ENCODE measurements at places on chromosomes 11 and 22.
A peak's percentile ranks its signal among the peaks of the same experiment; 100 is the strongest.

DNA sequence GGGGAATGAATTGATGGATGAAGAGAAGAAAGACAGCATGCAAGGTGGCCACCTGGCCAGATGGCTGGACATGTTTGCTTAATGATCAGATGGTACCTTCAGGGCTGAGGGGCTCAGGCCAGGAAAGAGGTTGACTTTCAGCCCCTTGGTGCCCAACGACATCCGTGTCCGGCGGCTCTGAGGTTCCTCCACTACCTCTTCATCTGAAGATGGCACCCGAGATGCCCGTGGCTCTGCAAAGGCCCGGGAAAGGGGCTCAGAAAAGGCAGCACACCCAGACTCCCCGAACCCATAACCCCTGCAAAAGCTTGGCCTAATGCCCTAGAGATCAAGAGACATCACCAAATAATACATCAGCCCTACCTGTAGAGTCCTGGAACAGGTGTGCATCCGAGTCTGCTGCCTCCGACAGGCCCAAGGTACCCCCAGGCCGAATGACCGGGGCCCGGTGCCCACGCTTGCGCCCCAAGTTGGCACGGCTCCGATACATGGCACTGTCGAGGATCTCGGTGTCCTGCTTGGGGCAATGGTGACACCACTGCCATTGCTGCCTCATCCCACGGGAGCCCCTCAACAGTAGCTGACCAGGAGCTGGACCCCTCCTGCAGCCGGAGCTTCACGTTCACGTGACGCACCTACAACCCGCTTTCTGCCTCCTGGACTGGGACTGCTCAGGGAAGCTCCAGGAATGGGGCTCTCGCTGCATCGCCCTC, 22.9 kb downstream of the TNKS1BP1 start:
- DNase-seq = no peak

- DNase-seq = no peak
These were observed 66.8 kb downstream of the TCF20 start for GRCh38 chr22:42203609-42204008.

- peak; percentile 9 for DNase-seq
These were observed 93.7 kb upstream of the SPON1 start for GRCh38 chr11:13868710-13869397.

- no peak for DNase-seq
These were observed 35.0 kb upstream of the CACNG2 start for GRCh38 chr22:36738416-36739020.

- no peak for DNase-seq
These were observed 29.8 kb downstream of the TBC1D22A start for GRCh38 chr22:46792061-46792796.

- DNase-seq = no peak
These were observed 21.8 kb upstream of the PARVB start for GRCh38 chr22:44002324-44002723.

DNA sequence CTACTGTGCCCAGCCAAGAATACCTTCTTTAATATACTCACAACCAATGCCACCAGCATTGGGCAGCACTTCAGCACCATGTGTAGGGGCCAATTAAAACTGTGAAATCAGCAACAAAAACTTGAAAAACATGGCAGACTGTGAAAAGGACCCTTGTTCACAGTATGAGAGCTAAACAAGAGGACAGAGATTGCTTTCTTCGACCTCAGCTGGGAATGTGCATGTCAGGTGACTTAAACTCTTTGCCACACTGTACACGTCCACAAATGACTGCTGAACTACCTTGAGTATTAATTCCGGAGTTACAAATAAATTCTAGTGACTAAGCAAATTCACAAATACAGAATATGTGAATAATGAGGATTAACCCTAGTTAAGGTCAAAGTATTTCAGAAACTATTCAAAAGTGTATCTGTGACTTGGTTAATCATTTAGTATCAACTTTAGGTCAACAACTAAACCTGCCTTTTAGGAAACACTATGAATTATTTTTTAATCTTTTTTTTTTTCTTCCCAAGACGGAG, 33.0 kb downstream of the DDX6 start:
- DNase-seq = no peak

DNA sequence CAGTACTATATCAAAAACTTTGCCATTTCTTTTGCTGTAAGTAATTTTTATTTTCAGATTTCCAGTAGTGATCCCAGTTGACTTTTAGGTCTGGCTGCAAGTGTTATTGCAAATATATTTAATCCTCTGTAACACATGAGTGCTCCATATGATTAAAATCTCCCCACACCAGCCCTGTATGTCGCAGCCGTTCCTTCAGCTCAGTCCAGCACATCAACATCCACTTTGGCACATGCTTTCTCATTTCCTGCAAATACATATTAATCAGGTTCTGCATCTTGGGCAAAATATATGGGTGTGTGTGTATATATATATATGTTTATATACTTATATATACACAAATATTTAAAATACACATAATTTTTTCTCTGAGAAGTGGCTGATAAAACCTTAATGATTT, 919.5 kb downstream of the JRKL start:
- DNase-seq = no peak

DNA sequence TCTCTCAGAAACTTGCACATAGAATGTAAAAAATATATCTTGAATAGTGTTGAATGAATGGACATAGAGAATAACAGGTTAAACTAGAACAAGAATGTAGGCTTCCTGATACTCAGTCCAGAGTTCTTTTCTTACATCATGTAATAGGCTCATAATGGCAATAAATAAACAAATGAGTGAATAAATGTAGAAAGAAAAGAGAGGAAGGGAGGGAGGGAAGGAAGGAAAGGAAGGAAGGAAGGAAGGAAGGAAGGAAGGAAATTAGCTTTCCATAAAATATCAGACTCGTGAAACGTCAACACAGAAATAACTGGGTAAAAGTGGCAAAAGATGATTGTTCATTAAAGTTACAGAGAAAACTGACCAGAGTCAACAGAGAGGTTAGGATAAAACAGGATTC, 2001.0 kb downstream of the LRRC4C start:
- no peak for DNase-seq

- DNase-seq = no peak
These were observed 48.4 kb upstream of the THY1 start for GRCh38 chr11:119471329-119471728.

GRCh38 chr11:126990716-126991480, 9.7 kb downstream of the KIRREL3 start:
- no peak for DNase-seq

DNA sequence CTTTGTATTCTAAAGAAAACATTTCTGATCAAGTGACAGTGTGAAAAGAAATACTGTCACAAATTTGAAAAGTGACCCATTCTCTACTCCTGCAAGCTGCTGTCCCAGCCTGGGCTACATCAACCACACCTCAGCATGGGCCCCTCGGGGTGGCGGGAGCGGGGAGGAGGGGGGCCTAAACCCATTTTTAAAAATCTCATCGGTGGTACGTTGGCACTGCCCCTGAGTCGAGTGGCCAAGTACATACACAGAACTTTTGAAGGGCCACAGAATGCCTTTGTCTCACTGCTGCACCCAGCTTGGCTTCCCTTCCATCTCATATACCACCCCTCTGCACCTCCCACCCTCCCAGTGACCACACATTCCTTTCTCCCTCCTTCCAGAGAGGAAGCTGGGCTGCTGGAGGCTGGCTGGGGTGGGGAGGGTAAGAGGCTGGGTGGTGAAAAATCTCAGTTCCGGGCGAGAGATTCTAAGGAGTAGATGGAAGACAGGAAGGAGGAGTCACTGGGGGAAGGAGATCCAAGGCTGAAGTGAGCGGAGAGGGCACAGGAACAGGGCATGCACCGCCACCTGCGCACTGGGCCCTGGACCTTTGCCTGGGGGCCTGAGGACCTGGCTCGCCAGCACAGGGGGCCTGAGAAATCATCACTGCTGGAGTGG, 21.1 kb downstream of the FXYD6 start:
- no peak for DNase-seq

DNA sequence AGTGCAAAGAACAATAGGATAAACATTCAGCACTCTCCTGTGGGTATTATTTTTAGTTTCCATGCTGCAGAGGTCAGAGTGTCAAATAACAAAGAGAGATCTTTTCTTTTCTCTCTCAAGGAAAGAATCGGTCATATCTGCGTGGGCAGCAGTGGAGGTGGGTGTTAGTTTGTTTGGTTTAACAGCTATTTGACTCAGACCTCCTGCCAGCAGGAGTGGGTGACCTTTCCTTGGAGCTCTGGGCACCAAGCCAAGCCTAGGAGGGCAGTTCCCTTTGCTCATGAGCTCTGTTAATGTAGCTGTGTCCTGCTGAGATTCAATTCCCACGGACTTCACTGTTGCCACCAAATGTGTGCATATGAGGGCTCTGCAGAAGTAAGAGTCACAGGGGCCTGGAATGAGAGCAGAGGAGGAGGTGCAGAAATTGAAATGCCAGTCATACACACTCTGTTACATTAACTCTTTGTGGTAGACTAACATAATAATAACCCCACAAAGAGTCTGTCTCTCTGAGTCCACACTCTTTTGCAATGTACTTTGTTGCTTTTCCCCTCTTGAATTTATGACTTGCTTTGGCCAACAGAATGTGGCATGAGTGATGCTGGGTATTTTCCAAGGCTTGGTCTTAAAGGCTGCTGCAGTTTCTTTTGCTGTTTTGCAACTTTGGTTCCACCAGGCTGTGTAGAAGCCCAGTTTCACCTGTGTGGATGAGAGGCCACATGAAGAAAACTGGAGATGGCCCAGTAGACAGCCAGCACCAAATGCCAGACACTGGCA, 76.0 kb upstream of the GRK3 start:
- no peak for DNase-seq

DNA sequence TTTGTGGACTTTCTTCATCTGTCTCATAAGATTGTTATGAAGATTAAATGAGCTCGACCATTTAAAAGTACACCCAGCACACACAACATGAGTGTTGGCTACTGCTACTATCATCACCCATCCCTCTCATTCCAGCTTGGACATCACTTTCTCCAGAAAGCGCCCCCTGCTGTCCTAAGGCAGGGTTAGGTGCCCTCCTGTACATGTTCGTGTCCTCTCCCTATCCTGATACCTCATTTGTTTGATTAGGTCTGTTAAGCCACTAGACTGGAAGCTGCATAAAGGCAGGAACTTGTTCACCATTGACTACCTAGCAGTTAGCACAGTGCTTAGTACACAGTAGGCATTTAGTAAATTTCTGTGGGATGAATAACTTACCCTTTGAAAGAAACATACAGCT, 85.5 kb downstream of the ENTHD1 start:
- DNase-seq = no peak

DNA sequence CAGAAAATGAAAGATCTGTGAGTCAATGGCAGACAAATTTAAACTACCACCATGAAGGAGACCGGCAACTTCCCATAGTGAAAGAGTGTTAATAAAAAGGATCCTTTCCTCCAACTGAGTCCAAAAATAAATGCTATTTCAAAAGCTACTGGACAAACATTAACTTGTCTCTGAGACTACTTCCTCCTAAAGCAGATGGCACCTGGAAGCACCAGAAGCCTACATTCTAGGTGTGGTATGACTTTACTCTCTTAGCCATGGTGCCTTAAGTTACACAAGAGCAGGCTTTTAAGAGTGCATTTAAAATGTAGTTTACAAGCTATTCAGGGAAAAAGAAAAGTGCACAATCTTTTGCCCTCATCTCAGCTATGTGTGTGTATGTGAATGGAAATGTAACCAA, 2.5 kb downstream of the ARHGAP32 start:
- no peak for DNase-seq

DNA sequence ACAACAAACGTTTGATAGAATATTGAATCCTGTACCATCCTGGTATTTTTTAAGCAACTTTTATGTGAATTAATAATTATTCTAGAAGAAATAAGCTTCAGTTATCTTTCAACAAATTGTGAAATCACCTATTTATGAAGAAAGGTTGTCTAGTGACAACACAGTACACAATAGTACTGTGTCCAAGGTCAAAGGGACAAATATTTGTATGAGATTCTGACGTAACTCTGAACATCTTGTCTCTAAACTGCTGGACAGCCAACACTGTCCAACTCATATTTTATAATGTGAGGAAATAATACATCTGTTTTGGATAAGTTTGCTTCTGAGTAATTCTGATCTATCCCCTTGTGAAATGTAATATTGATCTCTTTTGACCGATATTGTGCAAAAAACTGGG, 18.9 kb downstream of the CASP5 start:
- DNase-seq = no peak

GRCh38 chr11:62600367-62601121, 1.1 kb downstream of the MTA2 start:
- no peak for DNase-seq

DNA sequence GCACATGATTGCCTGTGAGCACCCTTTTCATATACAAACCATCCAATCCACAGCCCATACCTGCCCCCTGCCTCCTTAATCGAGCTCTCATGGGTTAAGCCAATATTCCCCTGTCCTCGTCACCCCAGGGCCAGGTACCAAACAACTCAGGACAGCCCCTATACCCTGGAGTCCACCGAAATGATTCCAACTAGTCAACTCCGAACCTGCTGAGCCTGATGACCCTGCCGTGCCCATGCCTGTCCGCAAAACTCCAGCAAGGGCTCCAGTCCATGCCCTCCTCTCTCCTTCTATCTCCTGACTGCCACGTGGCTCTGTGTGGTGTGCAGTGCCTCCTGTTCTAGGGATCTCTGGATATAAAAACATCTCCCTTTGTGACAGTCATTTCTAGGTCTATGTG, 35.5 kb upstream of the SYT13 start:
- no peak for DNase-seq

- DNase-seq = peak; percentile 8
These were observed 69.4 kb downstream of the OSBP2 start for GRCh38 chr22:30763815-30764673.
